ENCODE measurements at places on chromosomes 3 and 15. TPM values are rescaled to one million over a fixed set of nuclear protein-coding genes. Genes with fewer than 3 reads are reported as not detected.

DNA sequence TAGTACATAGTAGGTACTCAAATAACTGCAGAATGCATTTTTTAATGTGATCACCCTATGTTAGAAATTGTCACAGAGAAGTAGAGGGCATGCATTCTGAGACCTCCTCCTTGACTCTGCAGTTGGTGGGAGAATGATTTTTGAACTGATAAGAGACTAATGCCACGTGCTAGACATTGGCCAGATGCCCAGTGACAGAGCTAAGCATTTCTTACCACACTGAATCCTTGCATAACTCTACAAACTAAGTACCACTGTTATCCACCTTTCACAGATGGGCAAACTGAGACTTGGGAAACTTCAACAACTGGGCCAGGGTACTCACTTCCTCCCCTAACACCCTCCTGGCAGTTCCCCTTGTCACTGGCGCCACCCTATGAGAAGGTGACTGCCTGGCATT is 33.5 kb upstream of the SPATA12 start:
- peak; percentile 32 for DNase-seq

DNA sequence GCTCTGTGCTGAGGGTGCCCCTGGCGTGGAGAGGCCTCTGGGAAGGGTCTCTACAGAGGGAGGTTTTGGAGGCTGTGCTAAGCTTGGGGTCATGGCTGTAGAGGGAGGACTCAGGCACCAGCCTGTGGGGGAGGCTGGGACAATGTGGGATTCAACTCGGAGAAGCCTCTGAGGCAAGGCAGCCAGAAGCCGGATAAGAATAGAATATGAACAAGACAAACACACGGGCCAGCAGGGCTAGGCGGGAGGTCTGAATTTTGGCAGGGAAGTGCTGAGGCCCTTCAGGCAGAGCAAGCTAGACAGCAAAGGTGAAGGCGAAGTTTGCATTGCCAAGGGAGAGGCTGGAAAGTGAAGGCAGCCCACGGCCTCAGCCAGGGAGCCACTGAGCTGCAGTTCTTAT is 612.1 kb upstream of the NR2F2 start:
- no peak for DNase-seq

GRCh38 chr3:137694836-137695235 is 69.3 kb upstream of the SOX14 start:
- no peak for DNase-seq

DNA sequence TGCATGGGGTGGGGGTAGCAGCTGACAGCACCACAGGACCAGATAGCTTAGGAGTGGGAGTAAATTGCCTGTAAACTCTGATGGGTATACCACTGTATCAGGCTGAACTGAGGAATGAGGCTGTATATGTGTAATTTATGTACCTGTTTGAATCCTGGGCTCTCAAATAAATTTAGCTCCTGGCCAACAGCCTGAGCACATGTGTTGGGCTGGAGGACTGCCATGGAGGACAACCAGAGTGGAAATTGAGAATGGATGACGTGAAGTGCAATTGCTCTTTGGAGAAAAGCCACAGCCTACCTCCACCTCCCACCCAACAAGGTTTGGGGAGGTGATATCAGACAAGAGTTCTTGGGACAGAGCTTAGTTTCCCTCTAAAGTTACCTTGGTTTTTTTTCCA is 328.6 kb upstream of the PROK2 start:
- DNase-seq: no peak

GRCh38 chr3:128549283-128550112 is 56.5 kb upstream of the GATA2 start:
- DNase-seq: peak; percentile 84

- DNase-seq: no peak
These were observed 10.6 kb upstream of the SFMBT1 start for GRCh38 chr3:53056442-53056841.

GRCh38 chr15:49674370-49674769 is 53.5 kb downstream of the DTWD1 start:
- DNase-seq: no peak

GRCh38 chr15:26477044-26477443 is 295.8 kb downstream of the GABRB3 start:
- no peak for DNase-seq

- DNase-seq: no peak
These were observed 41.4 kb downstream of the NFKBIZ start for GRCh38 chr3:101890716-101891115.

GRCh38 chr15:73550190-73550589 is 83.0 kb downstream of the NPTN start:
- no peak for DNase-seq

GRCh38 chr15:96339619-96340347 is 9.3 kb downstream of the NR2F2 start:
- no peak for DNase-seq

DNA sequence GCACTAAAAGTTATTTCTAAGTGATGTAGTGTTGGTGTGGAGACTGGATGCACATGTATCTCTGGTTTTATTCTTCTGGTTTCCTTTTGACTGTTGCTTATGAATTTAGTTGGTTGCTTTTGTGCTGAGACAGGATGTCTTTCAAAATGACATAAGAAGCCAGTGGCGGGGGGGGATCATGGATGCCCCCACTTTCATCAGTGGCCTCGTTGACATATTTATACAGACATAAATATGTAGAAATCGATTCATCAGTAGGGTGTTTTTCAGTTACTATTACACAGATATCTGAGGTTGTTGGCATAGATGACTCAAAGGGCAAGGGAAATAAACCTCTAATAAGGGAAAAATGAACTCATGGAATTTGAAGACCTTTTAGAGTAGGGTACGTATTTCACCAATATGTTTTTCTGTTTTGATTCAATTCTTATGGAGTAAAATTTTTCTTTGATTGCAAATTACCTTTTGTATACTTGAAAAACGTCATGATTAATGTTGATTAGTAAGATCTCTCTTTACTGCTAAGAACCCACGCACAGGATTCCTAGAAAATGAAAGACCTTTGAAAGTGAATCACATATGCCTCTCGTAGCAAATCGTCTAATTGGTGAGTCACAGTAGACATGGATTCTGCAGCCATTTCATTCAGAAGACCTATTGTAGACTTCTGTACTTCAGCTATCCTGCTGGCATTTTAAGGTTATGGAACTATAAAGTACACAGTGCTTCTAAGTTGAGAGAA is 97.4 kb upstream of the RBMS3 start:
- no peak for DNase-seq

GRCh38 chr15:62505762-62506161 is 340.7 kb upstream of the C2CD4B start:
- no peak for DNase-seq

- DNase-seq: no peak
These were observed 15.7 kb upstream of the KIF23 start for GRCh38 chr15:69398491-69398891.

DNA sequence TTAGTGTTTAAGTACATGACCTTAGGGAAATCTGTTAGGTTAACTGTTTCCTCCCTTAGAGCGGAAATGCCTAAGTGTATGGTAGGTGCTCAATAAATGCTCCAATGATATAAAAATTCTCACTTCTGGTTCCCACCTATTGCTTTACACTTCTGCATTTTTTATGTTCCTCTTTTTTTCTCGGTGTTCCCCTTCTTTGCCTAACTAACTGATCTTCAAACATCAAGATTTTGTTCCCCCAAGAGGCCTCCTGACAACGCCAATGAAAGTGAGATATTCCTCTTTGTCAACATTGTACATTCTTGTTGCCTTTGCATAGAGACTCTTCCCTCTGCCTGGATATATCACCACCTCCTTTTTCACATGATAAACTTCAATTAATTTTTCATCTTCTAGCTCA is 17.4 kb downstream of the SLC35A5 start:
- no peak for DNase-seq

GRCh38 chr3:142445816-142446254 is 2.0 kb downstream of the XRN1 start:
- DNase-seq: peak; percentile 26

- peak; percentile 38 for DNase-seq
These were observed 58.6 kb upstream of the TSC22D2 start for GRCh38 chr3:150349314-150350097.

- no peak for DNase-seq
These were observed 490.2 kb downstream of the IGSF11 start for GRCh38 chr3:118544458-118544857.

DNA sequence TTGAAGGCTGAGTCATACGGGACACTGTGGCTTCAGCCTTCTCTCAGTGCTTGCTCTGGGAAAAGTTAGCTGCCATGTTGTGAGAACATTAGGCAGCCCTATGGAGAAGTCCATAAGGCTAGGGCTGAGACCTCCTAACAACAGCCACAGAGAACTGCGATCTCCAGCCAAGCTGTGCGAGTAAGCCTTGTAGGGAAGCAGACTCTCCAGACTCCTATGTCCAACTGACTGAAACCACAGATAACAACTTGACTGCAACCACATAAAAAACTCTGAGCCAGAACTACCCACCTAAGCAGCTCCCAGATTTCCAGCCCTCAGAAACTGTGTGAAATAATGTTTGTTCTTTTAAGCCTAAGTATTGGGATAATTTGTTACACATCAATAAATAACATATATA is 40.7 kb downstream of the DENND6A start:
- no peak for DNase-seq

GRCh38 chr3:66483409-66483906 is 17.4 kb downstream of the LRIG1 start:
- DNase-seq: no peak

GRCh38 chr3:27630885-27631284 is 91.2 kb downstream of the EOMES start:
- DNase-seq: no peak

DNA sequence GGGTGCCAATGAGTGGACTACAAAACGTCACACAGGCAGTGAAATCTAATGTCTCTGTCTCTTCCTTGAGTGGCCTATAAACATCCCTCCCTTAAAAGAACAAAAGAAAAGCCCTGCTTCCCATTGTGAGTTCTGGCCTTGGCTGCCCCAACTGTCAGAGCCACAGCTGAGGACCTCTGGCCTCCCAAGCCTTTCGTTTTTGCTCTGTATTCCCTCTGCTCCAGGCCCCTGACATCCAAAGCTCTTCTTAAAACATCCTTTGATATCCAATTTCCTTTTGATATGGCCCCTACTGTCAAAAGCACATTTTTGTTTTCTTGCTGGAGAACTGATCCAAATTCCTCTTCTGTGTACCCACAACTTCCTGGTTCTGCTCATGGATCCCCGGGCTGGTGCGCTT is 126.8 kb downstream of the RORA start:
- no peak for DNase-seq

DNA sequence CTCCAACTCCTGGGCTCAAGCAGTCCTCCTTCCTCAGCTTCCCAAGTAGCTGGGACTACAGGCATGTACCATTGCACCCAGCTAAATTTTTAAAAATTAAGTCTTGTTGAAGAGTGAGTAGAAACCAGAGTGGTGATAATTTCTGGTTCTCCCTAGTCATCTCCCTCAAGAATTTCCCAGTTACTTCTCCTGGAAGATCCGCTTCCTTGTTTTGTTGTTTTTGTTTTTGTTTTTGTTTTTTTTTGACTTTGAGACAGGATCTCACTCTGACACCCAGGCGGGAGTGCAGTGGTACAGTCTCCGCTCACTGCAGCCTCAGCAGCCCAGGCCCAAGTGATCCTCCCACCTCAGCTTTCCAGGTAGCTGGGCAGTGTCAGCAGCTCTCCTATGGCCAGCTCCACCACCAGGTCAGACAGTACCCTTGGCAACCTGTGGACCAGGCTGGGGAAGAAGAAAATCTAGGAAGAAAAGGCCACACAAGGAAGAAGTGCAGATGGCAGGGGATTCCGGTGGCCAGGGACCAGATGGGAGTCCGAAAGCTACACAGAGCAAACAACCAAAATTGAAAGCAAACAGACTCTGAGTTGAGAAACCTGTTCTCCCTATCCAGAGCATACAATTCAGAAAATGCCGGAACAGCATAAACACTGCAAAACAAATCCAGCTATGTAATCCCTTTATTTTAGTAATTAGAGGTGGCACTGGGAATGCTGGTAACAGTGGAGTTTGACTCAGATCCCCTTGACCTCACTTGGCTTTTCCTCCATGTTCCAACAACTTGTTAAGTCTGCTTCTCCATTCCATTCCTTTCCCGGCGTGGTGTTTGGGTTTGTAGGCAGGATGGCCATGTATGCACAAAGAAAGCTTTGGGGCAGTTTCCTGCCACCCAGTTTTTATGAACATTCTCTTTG is 266.6 kb upstream of the CTDSPL start:
- DNase-seq: no peak

DNA sequence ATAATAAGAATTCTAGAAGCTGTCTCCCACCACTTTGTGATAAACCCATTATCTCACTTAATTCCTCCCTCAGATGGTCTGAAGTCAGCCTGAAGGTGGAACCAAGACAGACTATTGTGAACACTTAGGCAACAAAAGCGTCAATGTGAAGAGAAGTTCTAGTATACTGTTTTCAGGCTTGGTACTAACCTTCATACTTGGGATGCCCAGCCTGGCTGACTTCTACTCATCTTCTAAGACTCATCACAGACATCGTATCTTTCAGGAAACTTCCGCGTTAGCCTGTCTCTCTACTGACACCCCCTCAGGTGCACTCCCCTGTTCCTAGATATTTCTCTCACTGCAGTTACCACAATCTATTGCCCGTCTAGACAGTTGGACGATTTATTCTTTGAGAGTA is 201.2 kb downstream of the SATB1 start:
- DNase-seq: no peak

GRCh38 chr15:83581381-83581780 is 72.5 kb upstream of the ADAMTSL3 start:
- DNase-seq: no peak

DNA sequence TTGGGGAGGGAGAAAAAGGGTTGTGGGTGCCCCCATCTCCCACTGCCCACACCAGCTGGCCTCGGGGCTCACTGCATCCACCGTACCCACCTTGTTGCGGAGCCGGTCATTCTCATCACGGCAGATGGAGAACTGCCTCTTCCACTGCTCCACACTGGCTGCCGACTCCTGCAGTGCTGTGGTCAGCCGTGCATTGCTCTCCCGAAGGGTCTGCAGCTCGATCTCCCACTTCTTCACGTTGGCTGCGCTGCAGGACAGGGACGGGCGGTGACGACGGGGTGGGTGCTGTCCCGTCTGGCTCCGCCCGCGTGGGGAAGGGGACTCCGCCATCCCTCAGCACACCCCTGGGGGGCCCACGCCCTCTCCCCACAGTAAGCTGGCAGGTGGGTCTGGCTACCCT is 45.1 kb downstream of the WHAMM start:
- no peak for DNase-seq

DNA sequence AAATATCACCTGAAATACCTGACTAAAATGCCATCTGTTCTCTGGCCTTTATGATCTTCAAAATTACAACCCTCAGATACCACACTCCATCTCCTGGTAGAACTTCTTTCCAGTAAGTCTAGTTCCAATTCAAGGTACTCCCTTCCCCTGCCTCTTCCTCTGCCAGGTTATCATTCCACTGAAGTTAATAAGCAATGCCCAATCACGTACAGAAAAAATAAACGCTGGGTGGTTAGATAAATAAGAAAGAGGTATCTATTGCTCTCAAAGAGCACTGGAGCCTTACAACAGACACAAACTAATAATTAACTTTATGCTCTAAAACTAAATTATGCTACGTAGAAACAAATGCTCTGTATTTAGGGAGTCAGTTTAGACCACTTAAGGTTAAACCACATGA is 112.5 kb downstream of the MYO9A start:
- no peak for DNase-seq

GRCh38 chr3:141106842-141107241 is 55.7 kb downstream of the SPSB4 start:
- no peak for DNase-seq

- DNase-seq: no peak
These were observed 62.8 kb downstream of the MDFIC2 start for GRCh38 chr3:70249509-70250160.

The SRGAP3 gene
- total RNA-seq: 10.4 TPM

The NUSAP1 gene
- 15.9 TPM for total RNA-seq

The CCNB2 gene
- 5.1 TPM for total RNA-seq

The CPN2 gene
- not detected for total RNA-seq

The MTHFS gene
- total RNA-seq: 15.4 TPM

The CCR2 gene
- 10.8 TPM for total RNA-seq

The ACSBG1 gene
- 1.2 TPM for total RNA-seq

All from umbilical cord (tissue), 2 donors.